Activated T-cell treated with anti-CD3 and anti-CD28 coated beads, Interleukin-2, amount 50 U/mL, for 1 hour (primary cell): ENCODE measurements at places on chromosomes 12 and 14.

GRCh38 chr12:64311877-64312276, 78.7 kb downstream of the C12orf56 start:
- no peak for DNase-seq

- DNase-seq: no peak
These were observed 406.3 kb upstream of the DCN start for GRCh38 chr12:91588874-91589454.

GRCh38 chr14:38127784-38128183, 79.9 kb upstream of the SSTR1 start:
- no peak for DNase-seq

DNA sequence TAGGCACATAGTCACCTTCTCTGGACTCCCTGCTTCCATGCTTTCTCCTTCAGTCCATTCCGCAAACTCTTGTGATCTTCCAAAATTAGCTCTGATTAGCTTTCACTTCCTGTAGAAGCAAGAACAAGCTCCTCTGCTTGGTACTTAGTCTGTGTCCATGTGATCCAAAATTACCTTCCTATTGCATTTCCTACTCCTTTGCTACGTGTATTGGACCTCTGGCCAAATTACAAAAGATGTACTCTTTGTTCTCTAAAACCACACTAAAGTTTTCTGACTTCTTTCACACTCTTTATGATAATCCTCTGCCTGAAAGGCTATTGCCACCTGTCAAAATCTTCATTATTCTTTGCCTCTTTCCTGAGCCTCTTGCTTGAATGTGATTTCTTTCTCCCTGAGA, 786 bp upstream of the TSFM start:
- DNase-seq: no peak

DNA sequence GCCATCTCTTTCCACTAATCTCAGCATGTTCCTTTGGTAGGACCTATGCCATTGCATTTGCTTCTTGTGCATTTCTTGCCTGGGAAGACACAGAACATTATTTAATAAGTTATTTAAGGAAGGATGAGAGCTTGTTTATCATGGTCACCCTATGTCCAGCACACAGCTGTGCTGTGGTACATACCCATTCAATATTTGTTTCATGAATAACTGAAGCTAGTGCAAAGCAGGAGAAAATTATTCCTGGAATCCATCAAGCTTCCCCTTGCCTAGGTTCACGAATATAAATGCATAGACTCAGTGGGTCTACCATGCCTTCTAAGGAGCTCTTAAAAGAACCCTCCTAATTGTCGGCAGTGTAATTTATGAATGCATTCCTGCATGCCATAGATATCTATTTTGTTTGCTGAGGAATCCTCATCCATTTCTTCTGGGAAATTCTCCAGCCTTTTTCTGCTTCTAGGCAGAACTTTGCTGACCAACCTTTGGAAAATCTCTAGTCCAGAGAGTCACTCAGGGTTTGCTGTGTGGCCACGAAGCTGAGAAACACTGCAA, 599.8 kb upstream of the TMEM132C start:
- no peak for DNase-seq

DNA sequence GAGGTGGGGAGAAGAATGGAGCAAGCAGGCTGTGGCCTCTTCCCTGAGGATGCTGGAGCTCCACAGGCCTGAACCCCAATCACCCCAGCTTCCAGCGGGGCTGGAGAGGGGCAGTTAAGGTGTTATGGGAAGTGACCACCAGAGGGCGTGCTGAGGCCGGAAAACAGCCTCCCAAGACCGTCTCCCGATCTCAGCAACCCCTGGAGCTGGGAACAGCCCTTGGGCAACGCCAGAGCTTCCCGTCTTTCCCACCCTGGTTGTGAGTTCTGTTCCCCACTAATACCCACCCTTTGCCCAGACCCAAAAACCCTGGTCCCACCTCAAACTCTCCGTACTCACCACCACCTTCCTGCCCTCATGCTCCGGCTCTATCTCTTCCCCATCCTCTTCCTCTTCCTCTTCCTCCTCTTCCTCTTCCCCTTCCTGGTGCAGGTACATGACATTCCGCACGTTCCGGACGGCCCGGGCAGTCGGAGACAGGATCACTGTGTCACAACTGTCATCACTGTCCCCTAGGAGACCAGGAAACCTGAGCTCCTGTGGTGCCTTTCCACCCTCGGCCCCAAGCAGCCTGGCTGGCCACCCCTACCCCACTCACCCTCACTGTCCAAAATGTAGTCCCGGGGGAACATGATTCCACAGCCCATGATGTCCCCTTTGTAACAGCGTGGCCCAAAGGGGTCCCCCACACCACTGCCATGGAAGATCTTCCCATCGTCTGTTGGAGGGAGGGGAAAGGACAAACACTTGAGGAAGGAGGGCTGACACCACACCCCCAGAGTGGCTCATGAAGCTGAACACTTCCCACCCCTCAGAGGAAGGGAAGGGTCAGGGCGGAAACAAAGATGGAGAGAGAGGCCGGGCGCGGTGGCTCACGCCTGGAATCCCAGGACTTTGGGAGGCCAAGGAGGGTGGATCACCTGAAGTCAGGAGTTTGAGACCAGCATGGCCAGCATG, 12.9 kb downstream of the SPRYD3 start:
- DNase-seq: peak; percentile 73

- DNase-seq: no peak
These were observed 73.8 kb upstream of the OSBPL8 start for GRCh38 chr12:76633415-76633814.

DNA sequence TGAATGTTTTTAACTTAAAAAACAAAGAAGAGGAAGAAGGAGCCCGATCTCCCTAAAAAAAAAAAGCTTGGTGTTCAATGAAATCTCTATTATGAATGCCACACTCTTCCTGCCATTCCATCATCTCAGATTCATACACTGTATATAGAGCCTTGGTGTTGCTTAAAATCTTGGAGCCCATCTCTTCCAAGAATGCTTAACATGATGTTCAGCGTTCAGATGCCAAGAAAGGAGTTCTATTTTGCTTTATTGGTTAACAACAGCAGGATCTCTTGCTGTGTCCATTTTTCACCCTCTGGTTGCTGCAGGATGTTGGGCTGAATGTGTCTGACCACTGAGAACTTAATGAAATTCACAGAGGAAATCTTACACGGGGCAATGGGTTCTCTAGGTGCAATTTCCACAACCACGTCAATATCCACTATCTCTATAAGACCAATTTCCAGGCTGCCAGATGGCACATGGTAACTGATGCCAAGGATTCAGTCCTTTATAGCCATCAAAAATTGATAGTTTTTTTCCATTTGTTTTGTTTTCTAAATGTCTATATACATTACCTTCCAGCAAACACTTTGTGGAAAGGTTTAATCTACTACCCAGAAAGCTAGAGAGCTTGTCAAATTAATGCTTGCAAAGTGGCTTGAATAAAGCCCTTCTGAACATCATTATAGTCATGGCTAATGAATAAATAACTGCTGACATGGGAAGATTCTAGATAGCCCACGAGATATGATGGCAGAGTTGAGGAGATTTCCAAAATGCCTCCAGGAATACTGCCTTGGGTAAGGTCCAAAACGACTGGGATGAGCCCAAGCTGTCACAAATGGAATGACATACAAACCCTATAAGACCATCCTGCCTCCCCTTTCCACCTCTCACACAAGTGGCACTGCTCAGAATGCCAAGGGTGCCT, 26.5 kb downstream of the RERG start:
- no peak for DNase-seq

DNA sequence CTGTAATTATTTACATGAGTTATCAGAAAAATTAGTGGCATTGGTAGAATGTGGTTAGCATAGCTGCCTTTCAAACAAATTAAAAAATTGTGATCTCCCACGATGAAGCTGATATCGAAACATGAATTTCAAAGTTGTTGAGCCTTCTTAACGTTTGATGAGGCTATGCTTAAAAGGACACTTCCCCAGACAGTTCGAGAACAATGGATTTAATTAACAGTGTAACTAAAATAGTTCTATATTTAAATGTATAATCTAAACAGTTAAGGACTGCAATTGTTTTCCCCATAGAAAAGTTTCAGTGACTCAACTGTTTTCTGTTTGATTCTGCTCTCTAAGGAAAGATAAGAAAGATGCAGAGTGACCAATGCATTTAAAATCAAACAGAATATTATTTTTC, 1.6 kb downstream of the CLEC2B start:
- no peak for DNase-seq

DNA sequence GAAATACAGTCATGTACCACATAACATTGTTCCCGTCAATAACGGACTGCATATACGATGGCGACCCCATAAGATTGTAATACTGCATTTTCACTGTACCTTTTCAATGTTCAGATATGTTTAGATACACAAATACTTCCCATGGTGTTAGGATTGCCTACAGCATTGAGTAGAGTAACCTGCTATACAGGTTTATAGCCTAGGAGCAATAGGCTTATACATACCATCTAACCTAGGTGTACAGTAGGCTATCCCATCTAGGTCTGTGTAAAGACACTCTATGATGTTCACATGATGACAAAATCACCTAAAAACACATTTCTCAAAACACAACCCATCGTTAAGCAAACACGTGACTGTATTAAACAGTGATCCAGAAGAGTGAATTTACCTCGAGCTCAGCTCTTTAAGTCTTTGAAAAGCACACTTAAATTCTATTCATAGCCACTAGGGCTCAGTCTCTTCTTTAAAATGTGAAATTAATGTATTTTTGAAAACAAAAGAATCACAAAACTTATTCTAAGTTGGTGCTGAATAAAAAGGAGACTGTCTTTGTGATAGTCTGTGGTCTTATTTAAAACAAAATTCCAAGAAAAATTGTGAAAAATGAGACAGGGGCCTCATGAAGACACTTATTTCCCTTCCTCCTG, 239.1 kb upstream of the ARID2 start:
- DNase-seq: no peak

GRCh38 chr12:115660211-115660805, 617.2 kb downstream of the MED13L start:
- no peak for DNase-seq

DNA sequence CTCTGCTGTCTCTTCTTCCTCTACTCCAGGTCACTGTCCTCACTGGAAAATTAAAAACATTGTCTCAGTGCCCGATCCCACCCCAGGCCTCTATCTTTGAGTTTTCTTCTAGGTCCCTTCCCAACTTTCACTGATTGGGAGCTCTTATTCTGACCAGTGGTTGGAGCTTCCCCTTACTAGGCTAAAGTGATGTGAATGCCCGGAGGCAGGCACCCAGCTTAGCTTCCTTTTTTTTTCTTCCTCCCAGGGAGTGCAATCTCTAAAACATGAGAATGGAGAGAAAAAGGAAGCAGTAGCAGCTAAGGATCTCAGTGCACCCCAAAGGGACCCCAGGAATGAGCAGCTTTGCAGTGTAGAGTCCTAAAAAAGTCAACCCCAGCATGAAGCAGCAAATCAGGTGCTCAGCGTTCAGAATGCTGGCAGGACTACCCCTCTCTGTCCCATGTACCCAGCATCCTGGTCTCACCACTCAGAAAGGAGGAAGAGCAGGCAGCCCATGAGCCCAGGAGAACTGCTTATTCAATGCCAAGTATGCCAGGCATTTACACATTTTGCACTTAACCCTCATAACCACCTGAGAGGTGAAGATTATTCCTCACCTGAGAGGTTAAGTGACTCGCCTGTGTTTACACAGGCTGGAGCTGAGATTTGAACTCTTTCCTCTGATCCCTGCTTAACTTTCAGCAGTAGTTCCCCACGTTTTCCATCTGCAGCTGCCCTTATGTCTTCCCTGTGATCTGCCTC, 146.2 kb upstream of the PWP1 start:
- DNase-seq: no peak

DNA sequence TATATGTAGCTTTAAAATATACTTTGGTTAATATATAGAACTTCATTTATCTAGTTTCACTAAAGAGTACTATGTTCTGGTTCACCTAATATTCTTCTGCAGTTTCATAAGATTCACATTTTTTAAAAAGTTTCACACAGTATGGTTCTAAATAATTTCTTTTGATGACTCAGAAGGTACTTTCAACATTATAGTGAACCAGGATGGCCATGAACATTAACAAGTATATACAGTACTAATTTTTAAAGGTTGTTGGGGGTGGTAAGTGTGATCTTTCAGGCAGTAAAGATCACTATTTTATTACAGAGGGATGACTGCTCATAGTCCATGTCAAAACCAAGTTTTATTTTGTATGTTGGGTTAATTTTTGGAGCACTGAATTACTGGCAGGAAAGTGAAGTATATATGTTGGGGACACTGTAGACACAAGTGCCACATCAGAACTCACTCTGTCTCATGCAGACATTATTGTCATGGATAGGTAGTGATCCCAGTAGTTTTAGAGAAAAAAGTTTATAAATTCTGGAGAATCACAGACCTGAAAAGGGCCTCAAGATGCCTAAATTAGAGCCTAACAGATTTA, 60.0 kb downstream of the DCAF5 start:
- no peak for DNase-seq

- no peak for DNase-seq
These were observed 81.7 kb downstream of the EEA1 start for GRCh38 chr12:92847368-92847767.

DNA sequence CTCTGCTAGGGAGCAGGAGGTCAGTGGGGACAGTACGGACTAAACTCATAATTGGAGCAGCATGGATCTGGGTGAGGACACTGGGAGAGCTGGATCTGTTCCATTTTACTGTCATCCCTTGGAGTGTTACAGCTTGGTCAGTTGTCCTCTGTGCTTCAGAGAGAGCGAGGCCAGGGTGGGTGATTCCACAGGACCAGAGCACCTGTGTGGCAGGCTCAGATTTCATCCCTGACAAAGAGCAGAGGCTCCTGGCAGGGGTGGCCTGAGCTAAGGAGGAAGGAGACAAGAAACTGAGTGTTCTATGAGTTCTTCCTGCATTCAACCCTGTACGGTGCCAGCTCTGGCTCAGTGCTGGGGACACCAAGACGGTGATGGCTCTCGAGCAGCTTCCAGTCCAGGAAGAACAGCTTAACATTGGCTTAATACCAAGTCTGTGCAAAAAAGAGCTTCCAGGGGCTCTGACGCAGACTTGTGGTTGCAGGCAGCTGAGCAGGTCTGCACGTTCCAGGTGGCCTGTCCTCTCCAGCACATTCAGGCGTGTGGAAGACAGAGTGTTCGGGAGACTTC, 8.4 kb upstream of the PGF start:
- no peak for DNase-seq

DNA sequence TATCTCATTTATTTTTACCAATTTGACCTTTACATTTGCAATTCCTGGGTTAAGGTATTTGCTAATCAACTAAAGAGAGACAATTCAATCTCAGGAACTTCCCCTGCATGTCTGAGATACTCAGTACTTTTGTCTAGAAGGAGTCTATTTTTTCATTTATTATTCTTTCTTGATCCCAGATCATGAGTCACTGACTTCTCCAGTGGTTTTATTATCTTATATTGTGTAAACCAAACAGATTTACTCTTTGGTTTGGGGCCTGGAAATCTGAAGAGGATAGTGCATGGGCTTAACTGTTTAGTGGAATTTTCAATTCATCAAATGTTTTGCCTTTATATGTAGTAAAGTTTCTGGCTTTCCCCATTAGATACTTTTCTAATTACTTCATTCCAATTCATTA, 185.4 kb downstream of the ALG10B start:
- no peak for DNase-seq

GRCh38 chr12:118377884-118378470, 1.6 kb downstream of the SUDS3 start:
- peak; percentile 82 for DNase-seq
